ENCODE measurements at places on chromosomes 1 and 21.

- no peak for DNase-seq
Observed at GRCh38 chr1:246579818-246580217, 13.6 kb downstream of the CNST start.

DNA sequence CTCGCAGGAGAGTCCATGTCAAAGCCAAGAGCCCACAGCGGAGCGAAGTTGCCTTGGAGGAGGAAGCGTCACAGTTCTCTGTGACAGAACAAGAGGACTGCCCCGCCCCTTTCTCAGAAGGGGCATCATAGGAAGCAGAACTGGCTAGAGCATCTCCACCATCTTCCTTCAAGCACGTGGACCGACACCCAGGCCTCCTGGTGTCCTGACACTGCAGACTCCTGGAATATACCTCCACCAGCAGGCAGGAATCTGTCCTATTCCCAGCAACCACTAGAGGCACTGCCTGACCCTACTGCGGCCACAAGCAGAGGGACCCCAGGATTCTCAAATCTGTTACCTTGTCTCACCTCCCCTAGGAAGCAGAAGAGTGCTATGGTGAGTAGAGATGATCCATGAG lies 37.8 kb downstream of the GPA33 start:
- peak; percentile 41 for DNase-seq

- DNase-seq, result no peak
Observed at GRCh38 chr1:111195002-111195684, 5.3 kb downstream of the DENND2D start.

DNA sequence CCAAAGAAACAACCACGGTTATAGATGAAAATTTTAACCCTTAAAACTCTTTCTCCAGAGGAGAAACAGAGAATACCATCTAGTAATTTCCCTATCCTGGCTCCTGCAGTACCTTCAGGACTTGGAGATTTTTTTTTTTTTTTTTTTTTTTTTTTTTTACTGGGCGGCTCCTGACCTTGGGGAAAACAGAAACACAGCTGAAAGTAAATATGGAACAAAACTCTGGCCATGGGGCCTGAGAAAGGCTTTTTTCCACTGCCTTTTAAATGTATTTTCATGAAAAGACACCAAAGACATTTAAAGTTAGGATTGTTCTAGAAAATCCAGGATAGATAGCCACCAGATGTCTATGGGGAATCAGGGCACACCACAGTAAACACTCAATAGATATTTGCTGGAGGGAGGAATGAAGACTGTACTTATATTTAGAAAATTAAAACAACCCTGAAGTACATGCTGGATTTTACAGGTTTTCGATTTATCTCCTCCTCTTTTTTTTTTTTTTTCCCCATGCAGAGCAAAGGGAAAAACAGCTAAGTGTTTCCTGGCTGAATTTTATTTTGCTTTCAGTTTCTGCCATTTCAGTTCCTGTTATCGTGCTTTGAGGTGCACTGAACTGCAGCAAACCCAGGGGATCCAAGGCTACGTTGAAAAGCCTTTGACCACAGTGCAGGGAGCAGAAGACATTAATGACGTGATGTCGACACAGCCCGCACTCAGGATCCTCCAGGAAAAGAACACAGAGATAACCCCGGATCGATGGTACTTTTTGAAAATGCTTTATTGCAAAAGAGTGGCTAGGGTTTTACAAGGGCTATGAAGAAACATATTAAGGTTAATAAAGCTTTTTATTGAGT lies 35.7 kb upstream of the CNN3 start:
- DNase-seq, result peak; percentile 29

- no peak for DNase-seq
Observed at GRCh38 chr1:19327301-19327700, 15.2 kb downstream of the SLC66A1 start.

DNA sequence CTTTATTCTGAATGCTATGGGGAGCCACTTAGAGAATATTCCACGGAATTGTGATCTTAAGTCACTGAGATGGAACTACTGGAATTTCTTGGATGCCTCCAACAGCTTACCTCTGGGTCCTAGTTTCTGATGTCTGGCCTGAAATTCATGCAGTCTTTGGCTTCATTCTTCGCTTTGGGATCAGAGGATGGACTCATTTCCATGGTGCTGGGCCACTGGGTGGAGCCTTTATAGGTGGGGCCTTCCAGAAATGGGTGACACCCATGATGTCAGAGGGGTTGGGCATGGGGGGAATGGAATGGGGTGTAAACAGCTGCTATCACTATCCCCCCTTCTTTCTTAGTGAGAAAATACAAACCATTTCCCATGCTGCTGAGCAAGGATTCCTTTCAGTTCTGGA lies 73.7 kb upstream of the FGGY start:
- no peak for DNase-seq

DNA sequence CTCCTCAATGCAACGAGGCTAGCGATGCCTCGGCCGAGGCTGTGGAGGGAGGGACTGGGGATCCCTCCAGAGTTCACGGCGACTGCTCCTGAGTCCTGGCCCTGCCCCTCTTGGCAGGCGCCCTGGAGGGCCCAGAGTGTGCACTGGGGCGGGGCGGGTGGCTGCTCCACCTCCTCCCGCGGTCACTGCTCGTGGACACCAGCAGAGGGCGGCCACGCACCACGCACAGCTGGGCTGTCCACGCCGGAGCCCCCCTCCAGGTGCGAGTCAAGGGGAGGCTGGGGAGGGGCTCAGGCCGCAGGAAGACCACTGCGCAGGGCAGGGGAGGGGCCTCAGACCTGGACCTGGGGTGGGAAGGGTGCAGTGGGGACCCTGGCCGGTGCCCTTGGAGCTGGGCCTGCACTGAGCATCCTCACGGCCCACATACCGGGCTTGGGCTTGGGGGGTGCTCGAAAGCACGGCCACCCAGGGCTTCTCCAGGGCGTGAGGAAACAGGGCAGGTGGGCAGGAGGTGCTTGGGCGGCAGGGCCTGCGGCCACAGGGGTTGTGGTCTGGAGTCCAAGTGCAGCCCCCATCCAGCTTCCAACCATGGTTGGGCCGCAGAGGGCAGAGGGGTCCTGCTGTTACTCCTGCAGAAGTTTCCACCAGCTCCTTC lies 20.6 kb upstream of the TTC34 start:
- no peak for DNase-seq

GRCh38 chr1:27606708-27607238 lies 2.8 kb upstream of the AHDC1 start:
- peak; percentile 79 for DNase-seq

DNA sequence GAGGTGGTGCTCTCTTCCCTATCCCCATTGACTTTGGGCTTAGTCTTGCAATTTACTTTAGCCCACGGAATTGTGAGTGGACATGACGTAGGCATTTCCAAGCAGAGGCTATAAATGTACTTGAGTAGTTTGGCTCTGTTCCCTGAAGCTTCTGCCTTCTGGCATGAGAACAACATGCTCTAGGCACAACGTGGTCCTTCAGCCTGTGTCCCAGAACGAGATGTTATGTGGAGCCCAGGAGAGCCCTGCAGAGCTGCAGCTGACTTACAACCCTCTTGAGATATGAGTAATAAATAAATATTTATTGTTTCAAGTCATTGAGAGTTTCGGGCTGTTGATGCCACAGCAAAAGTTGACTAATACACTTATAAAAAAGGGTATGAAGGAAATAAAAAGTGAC lies 105.2 kb upstream of the HMGB4 start:
- no peak for DNase-seq

GRCh38 chr1:172382406-172382805 lies 38.1 kb upstream of the C1orf105 start:
- no peak for DNase-seq

DNA sequence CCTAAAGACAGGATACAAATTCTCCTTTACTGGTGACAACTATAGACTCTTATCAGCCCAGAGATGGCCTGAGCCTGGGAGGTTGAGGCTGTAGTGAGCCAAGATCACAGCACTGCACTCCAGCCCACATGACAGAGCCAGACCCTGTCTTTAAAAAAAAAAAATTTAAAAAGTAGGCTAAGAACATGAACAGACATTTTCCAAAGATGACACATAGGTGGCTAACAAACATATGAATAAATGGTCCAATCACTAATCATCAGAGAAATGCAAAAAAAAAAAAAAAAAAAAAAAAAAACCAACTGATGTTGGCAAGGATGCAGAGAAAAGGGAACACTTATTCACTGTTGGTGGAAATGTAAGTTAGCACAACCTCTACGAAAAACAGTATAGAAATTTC lies 65.0 kb downstream of the TOR3A start:
- DNase-seq, result no peak

DNA sequence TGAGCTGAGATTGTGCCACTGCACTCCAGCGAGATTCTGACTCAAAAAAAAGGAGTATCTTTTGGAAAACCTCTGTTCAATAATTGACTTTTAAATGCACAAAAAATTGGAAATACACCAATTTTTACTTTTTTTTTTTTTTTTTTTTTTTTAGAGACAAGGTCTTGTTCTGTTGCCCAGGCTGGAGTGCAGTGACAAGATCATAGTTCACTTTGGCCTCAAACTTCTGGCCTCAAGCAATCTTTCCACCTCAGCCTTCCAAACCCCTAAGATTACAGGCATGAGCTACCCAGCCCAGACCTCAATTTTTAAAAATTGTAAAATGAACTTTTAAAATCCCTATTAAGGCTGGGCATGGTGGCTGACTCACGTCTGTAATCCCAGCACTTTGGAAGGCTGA lies 30.8 kb downstream of the NEK2 start:
- no peak for DNase-seq

GRCh38 chr1:166974647-166975345 lies 544 bp downstream of the ILDR2 start:
- DNase-seq, result peak; percentile 9

DNA sequence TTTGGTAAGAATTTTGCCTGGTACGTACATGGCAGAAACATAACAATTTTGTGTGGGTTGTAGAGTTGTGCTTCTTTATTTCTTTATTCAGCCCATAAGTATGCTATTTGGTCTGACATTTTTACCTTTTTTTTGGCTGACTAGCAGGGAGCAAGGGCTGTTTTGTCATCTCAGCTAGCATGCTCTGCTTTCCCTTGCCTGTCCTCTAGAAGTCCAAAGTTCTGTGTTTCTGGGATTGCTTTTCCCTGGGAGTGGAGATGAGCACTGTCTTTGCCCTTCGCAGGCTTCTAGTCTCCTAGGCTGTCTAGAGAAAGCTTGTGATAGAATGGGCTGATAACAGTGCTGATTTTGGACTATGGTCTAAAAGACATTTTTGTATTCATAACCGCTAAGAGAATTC lies 7.5 kb downstream of the UCK2 start:
- no peak for DNase-seq

DNA sequence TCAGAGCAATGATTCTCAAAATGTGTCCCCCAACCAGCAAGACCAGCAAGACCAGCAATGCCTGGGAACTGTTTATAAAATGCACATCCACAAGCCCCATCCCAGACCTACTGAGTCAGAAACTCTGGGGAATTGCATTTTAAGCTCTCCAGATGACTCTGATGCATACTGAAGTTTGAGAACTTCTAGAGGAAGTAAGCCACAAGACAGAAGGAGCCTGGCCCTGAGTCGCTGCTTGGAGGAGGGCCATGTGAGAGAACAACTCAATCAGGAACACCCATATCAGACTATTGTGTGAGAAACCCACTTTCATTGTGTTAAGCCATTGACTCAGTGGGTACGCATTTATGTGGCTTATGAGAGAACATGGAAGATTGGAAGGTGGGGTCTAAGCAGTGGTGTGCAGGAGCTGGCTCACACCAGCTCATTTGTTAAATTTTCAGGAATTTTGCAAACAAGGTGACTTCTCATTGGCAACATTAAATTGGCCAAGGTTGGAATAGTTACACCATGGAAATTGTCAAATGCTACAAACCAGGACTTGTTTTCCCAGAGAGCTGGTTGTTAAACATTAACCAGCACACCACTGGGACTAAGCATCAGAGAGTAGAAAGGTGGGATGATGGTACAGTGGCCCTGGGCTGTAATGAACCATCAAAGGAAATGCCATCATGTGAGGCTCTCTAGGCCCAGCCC lies 38.9 kb downstream of the ATP1A1 start:
- peak; percentile 87 for DNase-seq

DNA sequence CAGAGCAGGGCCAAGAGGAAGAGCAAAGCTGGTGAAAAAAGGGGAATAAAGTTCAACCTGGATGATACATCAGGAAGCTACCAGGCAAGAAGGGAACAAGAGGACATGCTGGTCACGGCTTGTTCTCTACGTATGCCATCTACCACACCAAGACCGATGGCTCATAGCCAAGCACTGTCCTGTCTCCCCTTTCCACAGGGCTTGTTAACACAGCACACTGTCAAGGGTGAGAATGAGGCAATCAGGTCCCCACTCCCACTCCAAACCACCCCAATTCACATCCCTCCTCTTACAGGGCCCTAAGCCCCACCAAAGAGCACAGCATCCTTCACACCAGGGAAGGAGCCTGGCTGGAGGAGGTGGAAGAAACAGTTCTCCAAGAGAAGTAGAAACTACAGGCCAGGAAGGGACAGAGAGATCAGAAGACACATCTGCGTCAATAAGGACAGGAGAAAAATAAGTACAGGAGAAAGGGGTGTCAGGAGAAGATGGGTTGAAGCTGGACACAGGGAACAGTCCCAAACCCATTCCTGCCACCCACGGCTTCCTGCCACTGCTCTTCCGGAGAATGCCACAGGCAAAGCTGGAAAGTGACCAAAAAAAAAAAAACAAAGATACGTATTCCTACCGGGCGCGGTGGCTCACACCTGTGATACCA lies 923 bp upstream of the SHC1 start:
- DNase-seq, result peak; percentile 79

- DNase-seq, result no peak
Observed at GRCh38 chr1:20558191-20558590, 5.8 kb downstream of the FAM43B start.

DNA sequence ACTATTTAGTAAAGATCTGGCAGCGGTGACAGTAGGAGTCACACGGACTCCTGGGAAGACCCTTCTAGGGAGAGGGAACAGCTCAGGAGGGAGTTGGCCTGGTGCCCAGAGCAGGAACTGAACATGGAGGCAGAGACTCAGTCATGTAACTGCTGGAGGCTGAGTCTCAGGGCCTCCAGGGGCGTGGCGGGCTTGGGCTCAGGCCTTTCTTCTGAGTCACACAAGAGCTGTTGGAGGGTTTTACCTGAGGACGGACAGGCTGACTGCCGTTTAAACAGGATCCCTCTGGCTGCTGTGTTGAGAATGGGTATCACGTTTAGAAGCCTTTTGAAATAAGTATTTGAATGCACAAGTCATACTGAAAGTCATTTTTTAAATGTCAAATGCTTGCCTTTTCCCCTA lies 7.2 kb upstream of the ETS2 start:
- DNase-seq, result peak; percentile 89

DNA sequence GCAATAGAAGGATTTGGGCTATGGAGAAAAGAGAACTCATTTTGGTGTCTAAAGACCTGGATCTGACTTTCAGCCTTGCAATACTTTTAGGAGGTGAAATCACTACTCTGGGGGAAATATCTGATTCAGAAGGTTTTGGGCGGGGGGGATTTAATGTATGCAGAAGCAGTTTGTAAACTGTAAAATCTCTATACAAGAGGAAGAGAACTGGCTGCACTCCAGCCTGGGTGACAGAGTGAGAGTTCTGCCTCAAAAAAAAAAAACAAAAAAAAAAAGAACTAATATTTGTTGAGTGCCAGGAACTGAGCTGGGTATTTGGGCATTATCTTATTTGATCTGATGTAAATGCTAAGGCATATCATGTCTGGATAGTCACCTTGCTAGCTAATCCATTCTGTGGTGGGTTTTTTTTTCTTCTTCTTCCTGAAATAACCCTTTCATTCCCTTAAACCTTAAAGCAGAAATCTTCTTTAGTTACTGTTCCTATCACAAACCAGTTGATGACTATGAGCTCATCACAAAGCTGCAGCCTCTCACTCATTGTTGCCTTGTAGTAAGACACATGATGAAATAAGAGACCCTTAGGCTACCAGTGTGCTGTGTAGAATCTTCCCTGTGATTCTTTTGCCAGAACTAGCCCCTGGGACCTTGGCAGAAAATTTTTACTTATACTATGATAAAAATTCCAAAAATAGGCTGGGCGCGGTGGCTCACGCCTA lies 35.6 kb upstream of the SLC16A1 start:
- no peak for DNase-seq
